ENCODE measurements at places on chromosomes 16 and 17.

- no peak for DNase-seq
Observed at GRCh38 chr16:30027588-30028437, 3.3 kb downstream of the TLCD3B start.

GRCh38 chr16:29686740-29687332 is 7.9 kb downstream of the QPRT start:
- no peak for DNase-seq

GRCh38 chr16:30184096-30184890 is 891 bp downstream of the CORO1A start:
- no peak for DNase-seq

- DNase-seq: no peak
Observed at GRCh38 chr17:79948945-79949655, 86.6 kb downstream of the TBC1D16 start.

DNA sequence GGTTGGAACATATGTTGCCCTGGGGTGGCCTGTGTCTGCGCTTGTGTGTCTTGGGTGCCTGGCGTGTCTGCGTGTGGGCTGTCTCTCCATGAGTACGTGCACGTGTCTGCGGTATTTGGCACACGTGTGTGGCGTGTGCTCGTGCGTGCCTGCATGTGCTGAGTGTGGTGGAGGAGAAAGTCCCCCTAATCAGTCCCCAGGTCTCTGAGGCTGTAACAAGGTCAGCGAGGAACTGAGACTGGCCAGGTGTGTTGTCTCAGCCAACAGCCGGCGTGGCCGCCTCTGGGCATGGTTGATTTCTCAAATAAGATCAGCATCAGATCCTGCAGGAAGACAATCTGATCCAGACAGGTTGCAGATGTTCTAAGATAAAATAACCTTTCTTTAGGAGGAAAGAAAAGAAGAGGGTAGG is 3.5 kb upstream of the CPNE7 start:
- no peak for DNase-seq

GRCh38 chr17:71846561-71847110 is 274.2 kb upstream of the SOX9 start:
- no peak for DNase-seq

DNA sequence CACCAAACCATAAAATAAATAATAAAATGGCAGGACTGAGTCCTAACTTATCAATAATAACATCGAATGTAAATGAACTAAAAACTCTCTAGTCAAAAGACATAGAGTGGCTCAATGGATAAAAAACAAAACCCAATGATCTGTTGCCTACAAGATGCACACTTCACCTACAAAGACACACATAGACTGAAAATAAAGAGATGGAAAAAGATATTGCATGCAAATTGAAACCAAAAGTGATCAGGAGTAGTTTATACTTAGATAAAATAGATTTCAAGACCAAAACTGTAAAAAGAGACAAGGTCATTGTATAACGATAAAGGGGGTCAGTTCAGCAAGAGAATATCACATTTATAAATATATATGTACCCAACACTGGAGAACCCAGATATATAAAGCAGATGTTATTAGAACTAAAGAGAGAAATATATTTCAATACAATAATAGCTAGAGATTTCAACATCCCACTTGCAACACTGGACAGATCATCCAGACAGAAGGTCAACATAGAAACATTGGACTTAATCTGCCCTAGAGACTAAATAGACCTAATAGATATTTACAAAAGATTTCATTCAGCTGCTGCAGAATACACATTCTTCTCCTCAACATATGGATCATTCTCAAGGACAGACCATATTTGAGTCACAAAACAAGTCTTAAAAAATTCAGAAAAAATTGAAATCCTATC is 29.8 kb downstream of the SLC47A2 start:
- no peak for DNase-seq

DNA sequence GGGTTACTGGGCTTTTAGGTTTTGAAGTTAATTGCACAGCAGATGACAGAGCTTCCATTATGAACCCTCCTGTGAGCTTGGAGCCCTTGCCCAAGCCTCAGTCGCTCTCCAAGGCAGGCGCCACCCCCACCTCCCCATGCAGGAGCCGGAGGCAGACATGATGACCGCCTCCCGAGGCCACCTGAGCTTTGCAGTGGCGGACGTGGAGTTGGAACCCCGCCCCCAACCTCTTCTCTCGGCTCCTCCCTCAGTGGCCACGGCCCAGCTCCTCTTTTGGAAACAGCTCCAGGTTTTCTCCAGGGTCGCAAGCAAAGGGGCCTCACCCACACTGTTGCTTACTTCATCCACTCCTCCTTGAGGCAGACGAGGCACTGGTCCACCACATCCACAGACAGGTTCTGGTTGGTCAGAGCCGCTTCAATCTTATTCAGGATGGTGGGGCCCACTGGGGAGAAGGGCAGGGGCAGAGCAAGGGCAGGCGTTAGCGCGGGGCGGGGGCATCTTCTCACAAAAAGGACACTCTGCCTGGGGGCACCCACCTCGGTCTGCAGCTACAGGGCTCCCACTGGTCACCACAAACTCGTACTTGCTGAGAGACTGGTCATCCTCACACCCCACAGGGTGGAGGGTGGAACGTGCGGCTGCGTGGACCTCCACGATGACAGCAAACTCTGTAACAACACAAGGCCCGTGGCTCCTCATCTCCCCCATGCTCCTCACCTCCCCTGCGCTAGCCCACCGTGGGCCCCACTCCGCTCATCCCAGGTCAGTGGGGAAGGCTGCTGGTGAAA is 8.7 kb upstream of the PLD6 start:
- no peak for DNase-seq

GRCh38 chr17:5123343-5124124 is 7.7 kb downstream of the USP6 start:
- DNase-seq: no peak

All from NCI-H1048 (cell line).